Nephron progenitor cell (in vitro differentiated cells): ENCODE measurements at places on chromosomes 1 and 21.
A peak's percentile ranks its signal among the peaks of the same experiment; 100 is the strongest.

DNA sequence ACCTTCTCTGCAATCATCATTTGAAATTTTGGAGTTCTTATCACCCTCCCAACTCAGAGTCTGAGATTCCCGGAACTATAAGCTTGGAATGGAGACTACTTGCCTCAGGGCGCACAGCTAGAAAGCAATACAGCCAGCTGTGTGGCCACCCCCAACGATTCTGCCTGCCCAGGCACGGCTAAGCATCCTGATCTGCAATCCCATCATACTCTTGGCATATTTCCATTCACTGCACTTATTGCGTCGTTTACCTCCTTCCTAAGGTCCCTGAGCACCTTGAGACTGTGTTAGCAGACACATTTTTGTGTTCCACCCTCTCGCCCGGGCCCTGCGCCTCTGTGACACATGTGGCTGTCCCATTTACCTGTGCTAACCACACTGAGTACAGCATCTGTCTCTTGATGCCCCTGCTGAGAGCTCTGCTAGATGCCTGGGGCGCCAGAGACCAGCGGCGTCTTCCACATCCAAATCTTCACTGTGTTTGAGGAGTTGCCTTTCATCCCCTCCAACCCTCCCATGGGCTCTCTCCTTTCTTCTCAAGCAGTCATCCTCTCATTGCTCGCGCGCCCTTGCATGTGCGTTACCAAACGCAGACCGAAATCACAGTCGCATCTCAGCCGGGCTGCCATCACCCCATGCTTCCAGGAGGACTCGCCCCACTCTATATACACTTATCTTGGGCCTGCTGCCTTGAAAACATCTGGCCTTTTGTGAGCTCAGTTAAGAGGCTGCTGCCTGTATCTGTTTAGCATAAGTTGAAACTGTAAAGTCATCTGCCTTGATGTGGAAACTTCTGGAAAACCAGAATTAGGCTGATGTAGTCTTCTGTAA, 3.5 kb upstream of the CLDN19 start:
- DNase-seq, result no peak

DNA sequence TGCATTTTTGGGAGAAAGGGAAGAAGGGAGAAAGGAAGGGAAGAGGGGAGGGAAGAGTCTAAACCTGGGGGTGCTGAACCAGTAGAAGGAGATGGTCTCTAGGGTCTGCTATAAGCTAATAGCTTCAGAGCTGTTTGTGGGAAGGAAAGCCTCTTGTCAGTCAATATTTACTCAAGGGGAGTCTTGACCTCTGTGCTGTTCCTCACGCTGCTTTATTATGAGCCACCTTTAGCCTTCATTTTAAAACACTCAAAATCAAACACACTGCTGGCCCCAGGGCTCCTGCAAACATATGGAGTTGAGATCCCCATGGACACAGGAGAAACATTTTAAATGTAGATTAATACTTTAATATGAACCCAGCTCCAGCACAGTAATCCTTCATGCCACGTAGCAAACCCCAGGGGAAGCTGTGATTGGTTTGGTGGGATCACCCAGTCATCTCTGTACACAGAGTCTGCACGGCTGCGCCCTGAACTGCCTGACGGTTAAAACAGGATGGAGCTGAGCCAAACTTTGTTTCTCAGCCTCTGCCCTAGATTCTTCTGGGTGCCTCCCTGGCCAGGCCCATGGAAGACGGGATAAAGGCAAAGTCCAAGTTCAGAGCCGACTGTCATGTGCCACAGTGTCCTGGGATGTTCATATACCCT, 40.2 kb upstream of the VWA5B1 start:
- no peak for DNase-seq

DNA sequence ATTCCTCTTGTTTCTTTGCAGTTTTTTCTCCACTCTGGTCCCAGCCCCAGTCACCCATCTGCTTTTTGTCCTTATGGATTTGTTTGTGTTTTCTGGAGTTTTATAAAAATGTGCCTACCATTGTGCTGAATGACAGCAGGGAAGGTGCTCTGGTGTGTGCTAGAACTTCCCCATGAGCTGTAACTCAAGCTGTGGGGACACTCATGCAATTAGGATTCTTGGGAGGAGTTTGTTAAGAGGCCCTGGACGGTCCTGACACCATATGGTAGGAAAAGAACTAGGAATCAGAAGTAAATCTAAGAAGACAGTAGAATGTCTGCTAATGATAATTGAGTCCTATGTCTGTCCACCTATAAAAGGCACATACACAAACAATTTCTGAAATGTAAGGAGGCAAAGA, 27.4 kb downstream of the URB2 start:
- DNase-seq, result no peak

- no peak for DNase-seq
These were observed 89.4 kb upstream of the UBE2U start for GRCh38 chr1:64114012-64114525.

DNA sequence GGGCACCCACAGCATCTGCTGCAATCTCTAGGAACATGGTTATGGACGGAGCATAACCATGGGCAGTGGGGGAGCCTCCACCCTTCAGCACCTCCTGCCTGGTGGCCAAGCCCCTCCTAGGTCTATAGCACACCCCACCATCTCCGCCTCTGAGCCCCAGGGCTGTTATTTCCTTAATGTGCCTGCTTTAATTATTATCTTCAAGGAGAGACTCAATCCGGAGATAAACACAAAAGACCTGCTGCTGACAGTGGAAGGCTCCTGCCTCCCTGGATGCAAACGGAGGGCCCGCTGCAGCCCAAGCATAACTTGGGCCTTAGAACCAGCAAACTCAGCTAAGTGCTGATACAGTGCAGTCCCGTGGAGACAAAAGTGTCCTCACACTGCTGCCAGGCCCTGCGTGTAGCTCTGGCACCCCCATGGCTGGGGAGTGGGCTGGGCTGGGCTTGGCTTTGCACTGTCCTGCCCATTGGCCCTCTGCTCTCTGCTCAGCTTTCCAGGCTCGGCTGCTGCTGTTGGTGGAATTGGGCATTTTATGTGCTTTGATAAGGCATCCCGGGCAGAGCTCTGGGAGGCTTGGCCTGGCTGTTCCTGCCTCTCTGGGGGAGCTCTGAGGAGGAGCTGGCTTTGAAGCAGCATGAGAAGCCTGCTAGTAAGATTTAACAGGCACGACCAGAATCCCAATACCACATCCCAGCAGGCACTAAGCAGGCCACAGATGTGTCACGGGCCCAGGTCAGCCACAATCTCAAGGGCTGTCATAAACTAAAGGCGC, 620.2 kb downstream of the PTPRU start:
- DNase-seq, result peak; percentile 21

DNA sequence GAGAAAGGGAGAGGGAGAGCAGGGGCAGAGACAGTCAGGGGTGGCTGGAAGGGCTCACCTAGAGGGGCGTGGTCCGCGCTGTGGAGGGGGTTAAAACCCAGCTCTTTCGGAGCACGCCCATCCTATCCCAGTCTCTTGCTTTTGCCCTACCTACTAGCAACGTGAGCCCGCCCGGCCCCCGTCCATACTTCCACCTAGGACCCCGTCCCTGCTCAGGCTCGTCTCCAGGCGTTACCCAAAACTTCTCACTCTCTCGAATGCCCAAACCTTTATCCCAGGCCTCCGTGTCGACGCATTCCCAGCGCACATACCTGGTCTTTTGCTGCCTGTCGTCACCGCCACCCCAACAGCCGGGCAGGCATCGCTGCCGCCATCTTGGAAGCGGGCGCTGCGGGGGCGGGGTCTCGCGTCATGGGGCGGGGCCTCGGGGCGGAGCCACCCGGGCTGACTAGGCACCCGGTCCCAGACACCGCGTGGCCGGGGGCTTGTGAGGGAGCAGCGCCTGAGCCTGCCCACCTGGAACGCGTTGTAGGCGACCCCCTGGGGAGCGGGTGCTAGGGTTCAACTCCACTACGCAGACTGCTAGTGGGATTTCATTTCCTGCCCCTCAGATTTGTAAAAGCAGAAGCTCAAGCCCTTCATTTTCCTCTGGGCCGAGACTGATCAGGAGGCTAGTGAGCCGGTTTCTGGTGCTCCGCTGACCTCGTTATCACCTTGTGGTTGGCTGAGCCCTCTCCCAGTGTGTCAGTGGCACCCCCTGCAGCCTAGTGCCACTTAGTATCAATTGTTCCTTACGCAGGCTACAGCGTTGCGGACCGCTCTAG, at the start of gene B4GALT3:
TSS of gene B4GALT3 (minus strand) at position 396 of the 824 bp plus-strand sequence. CDS start 1,447 bp downstream, outside the sequence.
- peak; percentile 98 for DNase-seq

DNA sequence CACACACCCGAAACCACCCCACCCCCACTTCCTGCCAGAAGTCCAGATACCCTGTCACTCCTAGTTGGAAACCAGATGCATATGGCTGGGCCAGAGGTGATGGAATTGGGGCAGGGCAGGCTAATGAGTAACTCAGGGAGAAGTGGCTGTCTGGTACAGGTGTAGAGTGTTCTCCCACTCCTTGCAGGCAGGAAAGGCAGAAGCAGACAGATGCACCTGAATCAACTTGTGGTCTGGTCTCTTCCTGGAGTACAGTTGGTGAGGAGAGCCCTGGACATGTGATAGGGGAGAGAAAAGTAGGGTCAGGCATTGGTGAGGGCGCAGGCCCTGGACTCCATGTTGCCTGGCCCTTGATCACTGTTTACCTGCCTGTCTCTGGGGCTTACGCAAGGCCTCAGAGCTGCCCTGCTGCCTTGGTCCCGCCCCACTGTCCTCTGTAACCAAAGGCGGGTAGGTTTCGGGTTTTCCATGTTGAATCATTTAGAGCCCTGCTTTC, 2.5 kb downstream of the CGN start:
- peak; percentile 12 for DNase-seq

DNA sequence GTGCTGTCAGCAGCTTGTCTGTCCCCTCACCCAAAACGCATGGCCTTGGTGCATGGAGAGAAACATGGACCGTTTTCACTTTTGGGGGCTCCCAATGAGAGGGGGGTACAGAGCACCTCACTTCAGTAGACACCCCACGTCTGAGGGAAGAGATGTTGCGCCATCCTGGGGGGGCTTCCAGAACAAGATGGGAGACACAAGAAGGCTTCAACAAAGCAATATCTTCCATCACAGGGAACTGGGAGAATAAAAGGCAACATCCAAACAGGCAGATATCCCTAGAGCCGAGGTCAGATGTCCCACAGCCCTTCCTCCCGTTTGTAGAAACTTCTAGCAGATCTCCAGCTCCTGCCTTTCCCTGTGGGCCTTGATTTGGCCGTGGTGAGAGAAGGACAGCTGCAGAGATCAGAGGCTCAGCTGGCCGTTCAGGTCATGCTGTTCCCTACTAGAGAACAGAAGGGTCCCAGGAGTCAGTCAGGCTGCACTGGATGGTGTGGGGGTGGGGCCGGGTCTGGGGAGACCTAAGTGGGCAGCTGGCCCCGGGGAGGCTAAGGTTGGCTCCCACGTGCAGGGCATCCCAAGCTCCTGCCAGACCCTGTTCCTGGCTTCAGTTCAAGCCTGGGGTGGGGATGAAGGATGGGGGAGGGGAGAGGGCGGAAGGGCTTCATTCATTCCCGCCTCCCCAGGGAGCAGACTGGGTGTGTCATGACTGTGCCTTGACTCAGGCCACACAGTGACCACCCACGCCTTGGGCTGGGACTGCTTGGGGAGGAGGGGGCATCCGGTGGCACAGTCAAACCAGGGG, 4.4 kb downstream of the PLOD1 start:
- no peak for DNase-seq

DNA sequence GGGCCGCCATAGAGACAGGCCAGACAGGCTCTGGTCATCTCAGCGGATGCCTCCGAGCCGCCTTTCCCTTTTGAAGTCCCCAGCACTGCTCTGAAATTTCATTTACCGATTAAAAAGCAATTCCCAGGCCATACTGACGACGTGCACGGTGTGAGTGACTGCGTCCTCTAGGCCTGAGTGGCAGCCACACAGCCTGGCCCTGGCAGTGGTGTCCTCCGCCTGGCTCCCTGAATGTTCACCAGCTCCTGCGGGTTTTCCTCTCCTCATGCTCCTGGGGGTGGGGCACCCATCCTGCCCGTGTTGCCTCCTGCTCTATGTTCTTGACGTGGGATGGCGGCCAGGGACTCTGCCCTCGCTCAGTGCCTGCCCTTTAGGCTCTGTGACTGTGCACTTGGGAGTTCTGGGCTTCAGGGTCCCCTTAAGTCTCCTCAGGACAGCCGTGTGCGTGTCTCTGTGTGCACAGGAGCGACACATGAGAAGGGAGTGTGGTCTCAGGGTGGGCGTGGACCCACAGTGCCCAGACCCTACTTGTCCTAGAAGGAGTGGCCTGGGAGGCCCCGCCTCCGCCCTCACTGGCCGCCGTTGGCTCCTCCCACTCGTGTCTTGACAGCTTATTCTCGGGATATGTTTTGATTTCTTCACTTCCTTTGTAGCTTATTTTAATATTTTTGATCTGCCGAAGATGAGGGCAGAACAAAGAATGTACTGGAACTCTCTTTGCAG, 3.6 kb downstream of the SKI start:
- DNase-seq, result peak; percentile 85

GRCh38 chr1:224157316-224157715, 25.7 kb upstream of the DEGS1 start:
- DNase-seq, result no peak
